ENCODE measurements at places on chromosomes 13 and 19.

DNA sequence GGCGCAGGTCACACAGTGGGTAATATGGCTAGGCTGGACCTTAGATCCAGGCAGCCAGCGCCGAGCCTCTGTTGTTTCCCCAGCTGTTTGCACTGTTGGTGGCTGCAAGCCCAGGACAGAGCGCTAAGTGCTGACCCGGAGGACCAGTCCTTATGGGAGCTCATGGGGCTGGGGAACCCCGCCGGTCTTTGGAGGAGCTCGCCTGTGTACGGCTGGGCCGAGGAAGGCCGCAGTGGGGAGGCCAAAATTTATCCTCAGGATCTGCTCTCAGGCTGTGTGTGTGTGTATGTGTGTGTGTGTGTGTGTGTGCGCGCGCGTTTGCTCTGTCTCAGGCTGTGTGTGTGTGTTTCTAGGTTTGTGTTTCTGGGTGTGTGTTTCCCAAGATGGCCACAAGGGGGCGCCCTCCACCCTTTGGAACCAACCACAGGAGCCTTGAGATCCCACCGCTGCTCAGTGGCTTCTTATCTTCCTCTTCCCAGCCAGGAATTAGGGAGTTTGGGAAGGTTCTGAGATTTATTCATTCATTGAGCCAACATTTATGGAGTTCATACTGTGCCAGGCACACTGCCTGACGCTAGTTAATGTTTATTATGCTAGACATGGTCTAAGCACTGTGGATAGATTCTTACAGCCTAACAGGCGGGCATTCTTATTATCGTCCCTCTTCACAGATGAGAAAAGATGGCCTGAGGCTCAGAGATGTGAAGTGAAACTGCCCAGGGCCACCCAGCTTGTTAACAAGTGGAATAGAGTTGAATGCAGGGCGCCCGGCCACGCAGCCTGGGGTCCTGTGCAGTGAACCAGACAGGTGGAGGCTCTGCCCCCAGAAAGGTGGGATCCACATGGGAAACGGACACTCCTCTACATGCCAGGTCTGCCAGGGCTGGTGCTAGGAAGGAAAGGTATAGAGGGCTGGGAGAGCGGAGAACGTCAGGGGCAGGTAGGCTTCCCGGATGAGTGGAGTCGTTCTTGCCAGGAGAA lies 13.0 kb downstream of the PGLYRP1 start:
- DNase-seq, result peak; percentile 74

- no peak for DNase-seq
Measured at GRCh38 chr19:8196271-8196927, 12.8 kb upstream of the CERS4 start.

DNA sequence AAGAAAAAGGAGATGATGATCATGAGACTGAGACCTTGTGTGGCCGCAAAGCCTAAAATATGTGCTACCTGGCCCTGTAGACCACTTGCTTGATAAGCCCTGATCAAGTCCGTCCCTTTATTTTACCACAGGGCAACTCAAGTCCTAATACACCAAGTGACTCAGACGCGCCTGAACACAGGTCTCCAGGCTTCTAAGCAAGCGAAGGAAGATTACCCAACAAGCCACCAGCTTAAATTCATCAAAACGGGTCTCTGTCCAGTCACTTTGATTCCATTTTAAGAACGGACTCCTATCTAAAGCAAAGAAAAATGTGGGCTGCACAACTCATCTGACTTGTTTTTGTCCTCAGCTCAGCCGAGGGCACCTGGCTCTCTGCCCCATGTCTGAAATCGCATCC lies 26.8 kb downstream of the SLC7A1 start:
- DNase-seq, result no peak

GRCh38 chr13:31052478-31052877 lies 109.2 kb downstream of the HSPH1 start:
- DNase-seq, result no peak

GRCh38 chr13:96797136-96797535 lies 197.1 kb downstream of the OXGR1 start:
- no peak for DNase-seq

GRCh38 chr19:49456326-49456725 lies 3.3 kb downstream of the ALDH16A1 start:
- no peak for DNase-seq

DNA sequence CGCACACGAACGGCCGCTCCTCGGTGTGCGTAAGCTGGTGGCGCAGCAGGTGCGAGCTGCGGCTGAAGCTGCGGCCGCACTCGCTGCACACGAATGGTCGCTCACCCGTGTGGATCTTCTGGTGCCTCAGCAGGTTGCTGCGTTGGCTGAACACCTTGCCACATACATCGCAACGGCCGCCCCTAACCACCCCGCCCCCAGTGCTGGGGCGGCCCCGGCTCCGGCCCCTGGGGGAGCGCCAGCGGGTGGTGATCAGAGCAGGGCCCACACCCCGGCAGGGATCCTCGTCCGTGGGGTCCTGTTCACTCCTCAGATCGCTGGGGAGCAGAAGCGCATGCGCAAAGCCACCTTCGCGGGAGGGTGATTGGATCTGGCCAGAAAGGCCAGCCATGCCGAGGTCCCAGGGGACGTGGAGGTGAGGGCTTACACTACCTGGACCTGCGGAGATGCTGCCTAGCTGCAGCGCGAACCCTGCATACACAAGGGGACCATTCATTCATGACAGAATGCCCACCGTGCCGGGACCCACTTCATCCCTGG lies 4.7 kb upstream of the UBE2M start:
- DNase-seq, result no peak

DNA sequence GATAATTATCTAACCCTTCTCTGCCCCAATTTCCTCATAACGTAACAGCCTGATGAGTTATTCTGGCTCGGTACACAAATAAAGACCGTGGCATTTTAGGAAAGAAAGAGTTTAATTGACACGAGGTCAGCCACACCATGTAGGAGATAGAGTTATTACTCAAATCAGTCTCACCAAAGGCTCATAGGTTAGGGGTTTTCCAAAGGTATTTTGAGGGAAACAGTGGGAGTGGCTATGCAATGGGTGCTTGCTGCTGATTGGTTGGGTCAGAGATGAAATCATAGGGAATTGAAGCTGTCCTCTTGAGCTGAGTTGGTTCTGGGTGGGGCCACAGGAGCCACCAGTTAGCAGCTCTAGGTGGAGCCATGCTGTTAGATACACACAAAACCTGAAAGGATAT lies 137.5 kb downstream of the FREM2 start:
- no peak for DNase-seq

- DNase-seq, result no peak
Measured at GRCh38 chr13:27619728-27620376, 477 bp downstream of the LNX2 start.

DNA sequence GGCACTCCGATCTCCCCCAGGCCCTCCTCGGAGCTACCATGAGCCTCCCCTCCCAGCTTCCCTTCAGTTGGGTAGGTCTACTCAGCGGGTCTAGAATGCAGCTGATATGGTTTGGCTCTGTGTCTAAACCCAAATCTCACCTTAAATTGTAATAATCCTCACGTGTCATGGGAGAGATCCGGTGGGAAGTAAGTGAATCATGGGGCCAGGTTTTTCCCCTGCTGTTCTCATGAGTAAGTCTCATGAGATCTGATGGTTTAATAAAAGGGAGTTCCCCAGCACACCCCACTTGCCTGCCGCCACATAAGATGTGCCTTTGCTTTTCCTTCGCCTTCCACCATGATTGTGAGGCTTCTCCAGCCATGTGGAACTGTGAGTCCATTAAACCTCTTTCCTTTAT lies 14.5 kb upstream of the DOCK9 start:
- DNase-seq, result no peak

GRCh38 chr13:23988546-23989122 lies 91.3 kb upstream of the C1QTNF9B start:
- DNase-seq, result no peak

DNA sequence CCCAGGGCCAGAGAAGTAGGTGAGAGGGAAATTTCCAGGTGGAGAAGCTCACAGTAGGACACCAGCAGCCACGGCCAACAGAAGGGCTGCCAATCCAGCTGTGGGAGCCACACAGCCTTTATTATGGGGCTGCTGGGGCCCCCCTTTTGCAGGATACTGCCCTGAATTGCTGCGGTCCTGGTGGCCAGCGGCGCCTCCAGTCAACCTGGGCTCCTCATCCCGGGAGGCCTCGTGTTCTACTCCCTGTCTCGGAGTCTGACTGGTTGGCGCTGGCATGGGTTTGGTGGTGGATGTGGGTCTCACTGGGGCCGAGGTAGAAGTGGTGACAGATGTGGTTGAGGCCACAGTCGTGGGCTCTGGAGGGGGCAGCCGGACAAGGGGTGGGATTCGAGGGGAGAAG lies 4.1 kb downstream of the LYPD3 start:
- DNase-seq, result no peak

GRCh38 chr19:37467608-37468090 lies 405 bp upstream of the ZNF569 start:
- DNase-seq, result no peak

GRCh38 chr13:52394586-52394985 lies 11.4 kb downstream of the THSD1 start:
- DNase-seq, result no peak

DNA sequence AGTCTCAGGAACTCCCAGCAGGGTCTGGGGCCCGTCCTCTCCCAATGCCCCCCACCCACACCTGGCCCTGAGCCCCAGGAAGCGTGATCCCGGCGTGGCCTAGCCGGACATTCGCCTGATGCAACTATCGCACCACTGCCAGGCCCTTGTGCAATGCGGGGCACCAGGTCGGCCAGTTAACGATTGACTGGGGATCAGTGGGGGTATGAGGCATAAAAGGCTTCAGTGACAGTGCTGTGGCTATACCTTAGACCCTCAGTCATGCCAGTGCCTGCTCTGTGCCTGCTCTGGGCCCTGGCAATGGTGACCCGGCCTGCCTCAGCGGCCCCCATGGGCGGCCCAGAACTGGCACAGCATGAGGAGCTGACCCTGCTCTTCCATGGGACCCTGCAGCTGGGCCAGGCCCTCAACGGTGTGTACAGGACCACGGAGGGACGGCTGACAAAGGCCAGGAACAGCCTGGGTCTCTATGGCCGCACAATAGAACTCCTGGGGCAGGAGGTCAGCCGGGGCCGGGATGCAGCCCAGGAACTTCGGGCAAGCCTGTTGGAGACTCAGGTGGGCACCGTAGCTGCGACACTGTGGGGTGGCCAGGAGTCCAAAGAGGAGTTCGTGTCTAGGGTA lies at the start of gene ANGPTL8:
Gene ANGPTL8 (plus strand): TSS at position 243 of the 624 bp plus-strand sequence. CDS start 19 bp downstream, at position 262.
- no peak for DNase-seq

DNA sequence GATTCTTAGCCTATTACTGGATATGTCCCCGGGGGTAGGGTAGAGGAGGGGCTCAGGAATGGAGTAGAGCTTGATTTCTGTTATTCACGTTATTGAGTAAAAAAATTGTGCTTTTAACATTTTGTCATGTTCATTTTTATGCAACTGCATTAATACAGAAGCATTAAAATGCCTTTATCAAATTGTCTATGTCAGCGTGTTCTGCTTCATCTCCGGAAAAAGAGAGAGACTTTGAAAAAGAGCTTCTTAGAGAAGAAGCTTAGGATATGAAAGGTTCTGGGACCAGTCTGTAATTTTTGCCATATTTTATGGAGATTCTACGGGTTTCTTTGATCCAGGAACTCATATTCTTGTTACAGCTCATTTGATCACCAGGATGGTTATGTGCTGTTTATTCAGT lies 82.0 kb downstream of the SLC10A2 start:
- no peak for DNase-seq

DNA sequence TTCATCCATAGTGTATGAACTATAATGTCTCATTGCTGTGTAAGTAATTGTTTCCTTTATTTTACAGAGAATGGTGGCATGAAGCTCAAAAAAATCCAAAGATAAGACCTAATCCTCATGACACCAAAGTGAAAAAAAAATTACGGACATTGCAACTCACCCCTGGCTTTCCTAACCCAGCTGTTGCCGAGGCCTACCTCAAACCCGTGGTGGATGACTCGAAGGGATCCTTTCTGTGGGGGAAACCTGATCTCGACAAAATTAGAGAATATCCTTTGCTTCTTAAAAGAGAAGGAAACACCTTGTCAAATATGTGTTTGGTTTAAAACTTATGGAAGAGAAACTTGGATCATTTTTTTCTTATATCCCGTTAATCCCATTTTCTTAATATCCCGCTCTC lies 26.3 kb downstream of the ERCC5 start:
- no peak for DNase-seq

DNA sequence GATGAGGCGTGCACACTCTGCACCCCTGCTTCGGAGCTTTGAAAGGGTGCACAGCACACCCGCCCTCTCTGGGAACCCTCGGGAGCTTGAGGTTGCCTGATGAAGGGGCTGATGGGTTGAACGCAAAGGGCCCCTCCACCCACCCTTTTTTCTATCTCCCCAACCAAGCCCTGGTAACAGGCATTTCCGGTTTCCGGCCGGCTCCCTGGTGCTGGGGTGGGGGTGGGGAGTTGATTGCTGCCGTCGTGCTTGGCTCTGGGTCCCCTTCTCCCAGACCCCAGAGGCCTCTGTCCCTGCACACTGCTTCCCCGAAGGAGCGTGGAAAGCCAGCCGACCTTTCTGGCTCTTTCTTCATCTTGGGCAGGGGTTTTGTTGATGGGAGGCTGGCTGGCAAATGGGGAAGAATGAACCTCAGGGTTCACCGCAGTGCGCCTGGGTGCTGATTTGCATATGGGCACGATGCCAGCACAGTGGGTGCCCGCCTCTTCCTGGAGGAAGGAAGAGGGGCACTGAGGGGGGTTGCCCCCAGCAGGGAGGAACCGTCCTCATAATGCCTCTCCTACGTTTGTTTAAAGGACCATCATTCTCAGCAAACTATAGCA lies 29.1 kb downstream of the VAV1 start:
- DNase-seq, result peak; percentile 67

DNA sequence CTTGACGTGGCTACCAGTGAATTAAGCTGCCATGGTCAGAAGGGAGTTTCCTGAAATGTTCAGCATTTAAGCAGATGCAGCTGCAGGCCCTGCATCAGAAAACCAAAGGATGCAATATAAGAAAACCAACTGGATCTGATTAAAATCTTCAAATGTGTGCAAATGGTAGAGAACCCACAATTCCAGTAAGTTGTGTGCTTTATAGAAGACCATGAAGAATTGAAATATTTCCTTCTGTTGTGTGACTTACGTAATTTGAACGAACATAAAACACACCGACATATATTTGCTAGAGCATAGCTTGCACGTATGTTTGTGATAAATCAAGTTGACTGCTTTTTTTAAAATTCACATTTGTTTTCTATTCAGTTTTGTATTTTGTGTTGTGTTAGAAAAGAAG lies 191.4 kb downstream of the COL4A1 start:
- DNase-seq, result no peak

DNA sequence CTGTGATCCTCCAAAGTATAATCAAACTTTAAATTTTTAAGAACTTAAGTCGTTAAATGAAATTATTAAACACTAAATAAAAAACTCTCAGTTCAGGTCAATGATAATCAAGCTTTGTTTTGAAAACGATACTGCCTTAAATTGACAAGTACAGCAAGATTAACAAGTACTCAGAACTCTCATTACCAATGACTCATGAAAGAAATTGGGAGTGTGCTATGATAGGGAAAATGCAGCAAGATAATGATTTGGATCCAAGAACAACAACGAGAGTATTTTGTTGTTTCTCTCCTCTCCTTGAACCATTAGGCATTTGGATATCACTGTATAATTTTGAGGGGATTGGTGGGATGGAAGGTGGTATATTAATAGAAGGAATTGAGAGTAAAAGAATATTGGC lies 10.2 kb downstream of the N4BP2L2 start:
- DNase-seq, result no peak

Data from activated naive CD4-positive, alpha-beta T cell treated with anti-CD3 and anti-CD28 coated beads, Interleukin-2, amount 50 U/mL, for 72 hours (primary cell).